IMR-90 (cell line): ENCODE measurements at places on chromosomes 1 and 21. TPM values are rescaled to one million over a fixed set of nuclear protein-coding genes. Genes with fewer than 3 reads are reported as not detected.

The PCAT6 gene
- 0.56 TPM in 1 of 2 replicates, not detected in the other for total RNA-seq

DNA sequence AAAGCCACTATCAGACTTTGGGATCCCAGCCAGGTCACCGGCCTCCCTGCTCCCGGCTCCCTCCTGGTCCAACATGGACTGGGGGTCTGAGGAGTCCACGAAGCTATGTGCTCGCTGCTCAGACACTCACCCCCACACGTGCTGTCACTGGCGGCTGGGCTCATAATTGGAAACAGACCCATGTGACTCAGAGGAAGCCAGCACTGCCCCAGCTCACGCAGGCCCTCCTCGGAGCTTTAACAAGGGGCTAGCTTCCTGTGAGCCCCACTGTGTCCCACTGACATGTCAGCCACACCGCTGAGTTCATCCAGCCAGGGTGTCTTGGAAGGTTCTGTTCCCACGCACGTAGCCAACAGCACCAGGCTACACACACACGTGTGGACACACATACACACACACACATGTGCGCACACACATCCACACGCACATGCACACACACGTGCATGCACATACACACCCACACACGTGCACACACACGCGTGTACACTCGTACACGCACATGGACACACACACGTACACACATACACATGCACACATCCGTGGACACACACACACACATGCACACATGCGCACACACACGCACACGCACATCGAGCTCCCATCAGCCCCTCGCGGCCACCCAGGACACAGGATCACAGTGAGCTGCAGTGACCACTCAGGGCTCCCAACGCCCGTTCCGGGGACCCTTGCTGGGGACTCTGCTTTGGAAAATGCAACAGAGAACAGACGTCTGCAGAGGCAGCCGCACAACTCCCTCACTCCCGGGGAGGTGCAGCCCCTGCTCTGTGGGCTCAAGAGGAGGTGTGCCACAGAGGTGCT lies 18.4 kb upstream of the COL6A2 start:
- peak; percentile 96 for DNase-seq

The WDR77 gene
- 73.6 and 80.8 TPM in 2 replicates for total RNA-seq

DNA sequence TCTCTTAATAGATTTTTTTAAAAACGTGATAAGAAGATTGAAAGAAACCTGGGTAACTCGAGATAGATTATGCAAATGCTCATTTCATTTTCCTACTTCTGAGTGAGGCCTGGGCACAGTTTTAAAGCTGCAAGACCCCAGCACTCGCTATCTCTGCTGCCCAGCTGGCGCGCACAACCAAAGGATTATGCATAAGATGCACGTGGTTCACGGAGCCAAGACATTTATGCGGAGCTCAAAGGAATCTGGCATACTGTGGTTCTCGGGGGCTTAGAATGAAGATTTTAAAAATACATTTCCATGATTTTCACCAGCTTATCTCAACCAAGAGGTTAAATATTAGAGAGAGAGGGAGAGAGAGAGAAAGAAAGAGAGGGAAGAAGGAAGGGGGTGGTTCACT lies 210.9 kb downstream of the DSCAM start:
- no peak for DNase-seq

The F13B gene
- total RNA-seq: not detected in 2 replicates

- no peak for DNase-seq
These were observed 51.2 kb upstream of the TNR start for GRCh38 chr1:175794586-175794985.

The EGLN1 gene
- 26.9 and 66.4 TPM in 2 replicates for total RNA-seq

DNA sequence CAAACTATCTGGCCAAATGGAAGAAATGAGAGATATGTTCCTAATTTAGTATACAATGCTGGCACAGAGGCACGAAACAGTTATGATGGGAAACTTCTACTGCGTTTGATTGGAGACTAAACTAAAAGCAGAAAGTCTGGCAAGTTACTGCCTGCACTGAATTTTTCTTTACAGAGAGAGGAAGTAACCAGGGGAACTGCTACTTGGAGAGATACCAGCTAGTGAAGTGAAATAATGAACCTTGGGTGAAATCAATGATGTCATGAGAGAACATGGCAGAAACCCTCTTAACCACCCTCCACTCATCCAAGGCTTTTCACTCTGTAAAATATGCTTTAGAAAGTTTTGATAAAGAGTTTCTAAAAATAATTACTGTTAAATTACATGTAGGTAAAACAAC lies 29.3 kb downstream of the NIBAN1 start:
- no peak for DNase-seq

- DNase-seq: no peak
These were observed 34.4 kb upstream of the C1orf105 start for GRCh38 chr1:172386046-172386445.

The CCDC27 gene
- not detected in 2 replicates for total RNA-seq

- DNase-seq: peak; percentile 31
These were observed 58.0 kb downstream of the MEGF6 start for GRCh38 chr1:3553166-3553939.

The SLC30A1 gene
- 8.4 and 17.8 TPM in 2 replicates for total RNA-seq

DNA sequence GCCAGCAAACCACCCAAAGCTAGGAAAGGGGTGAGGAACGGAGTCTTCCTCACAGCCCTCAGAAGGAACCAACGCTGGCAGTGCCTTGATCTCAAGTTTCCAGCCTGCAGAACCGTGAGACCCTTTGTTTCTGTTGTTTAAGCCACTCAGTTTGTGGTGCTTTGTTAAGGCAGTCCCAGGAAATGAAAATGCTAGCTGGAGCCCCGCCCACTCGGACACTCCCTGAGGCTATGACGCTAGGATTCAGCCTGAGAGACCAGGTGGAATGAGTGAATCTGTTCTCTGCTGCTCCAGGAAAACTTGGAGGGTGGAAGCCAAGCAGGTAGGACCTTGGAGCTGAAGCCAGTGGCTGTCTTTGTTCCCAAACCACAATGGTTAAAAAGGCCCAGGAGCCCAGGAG lies 196.5 kb upstream of the POU3F1 start:
- DNase-seq: no peak

DNA sequence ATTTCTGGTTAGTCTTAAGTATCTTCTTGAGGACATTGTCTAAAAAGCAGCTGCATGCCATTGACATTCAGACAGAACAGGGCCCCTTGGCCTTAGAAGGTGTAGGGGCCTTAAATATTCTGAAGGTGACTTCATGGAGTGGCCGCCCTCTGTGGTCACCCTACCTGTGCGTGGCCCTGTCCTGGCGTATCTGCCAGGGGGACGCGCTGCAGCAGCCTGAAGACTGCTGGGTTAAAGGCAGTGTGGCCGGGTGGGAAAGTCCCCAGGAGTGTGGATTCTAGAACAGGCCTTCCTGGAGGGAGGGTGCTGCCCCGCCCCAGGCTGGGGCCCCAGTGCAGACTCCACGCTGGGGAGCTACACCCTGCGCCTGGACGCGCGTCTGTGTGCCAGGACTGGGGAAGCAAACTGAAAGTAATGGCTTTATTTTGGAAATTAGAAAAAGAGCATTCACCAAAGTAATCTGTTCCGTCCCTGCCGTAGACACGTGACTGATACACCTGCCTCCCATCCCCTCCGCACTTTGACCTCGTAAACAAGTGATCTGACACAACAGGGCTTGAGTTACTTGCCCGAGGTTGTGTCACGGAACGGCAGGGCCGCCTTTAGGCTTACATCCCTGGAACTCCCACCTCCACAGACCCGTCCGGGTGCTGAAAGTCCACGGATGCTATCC lies 1.8 kb downstream of the AGPAT3 start:
- no peak for DNase-seq

The DNAJC28 gene
- total RNA-seq: 0.54 and 1.4 TPM in 2 replicates

GRCh38 chr1:2544875-2545640 lies 11.1 kb upstream of the TNFRSF14 start:
- no peak for DNase-seq

The CACHD1 gene
- total RNA-seq: 5.6 and 5.9 TPM in 2 replicates

DNA sequence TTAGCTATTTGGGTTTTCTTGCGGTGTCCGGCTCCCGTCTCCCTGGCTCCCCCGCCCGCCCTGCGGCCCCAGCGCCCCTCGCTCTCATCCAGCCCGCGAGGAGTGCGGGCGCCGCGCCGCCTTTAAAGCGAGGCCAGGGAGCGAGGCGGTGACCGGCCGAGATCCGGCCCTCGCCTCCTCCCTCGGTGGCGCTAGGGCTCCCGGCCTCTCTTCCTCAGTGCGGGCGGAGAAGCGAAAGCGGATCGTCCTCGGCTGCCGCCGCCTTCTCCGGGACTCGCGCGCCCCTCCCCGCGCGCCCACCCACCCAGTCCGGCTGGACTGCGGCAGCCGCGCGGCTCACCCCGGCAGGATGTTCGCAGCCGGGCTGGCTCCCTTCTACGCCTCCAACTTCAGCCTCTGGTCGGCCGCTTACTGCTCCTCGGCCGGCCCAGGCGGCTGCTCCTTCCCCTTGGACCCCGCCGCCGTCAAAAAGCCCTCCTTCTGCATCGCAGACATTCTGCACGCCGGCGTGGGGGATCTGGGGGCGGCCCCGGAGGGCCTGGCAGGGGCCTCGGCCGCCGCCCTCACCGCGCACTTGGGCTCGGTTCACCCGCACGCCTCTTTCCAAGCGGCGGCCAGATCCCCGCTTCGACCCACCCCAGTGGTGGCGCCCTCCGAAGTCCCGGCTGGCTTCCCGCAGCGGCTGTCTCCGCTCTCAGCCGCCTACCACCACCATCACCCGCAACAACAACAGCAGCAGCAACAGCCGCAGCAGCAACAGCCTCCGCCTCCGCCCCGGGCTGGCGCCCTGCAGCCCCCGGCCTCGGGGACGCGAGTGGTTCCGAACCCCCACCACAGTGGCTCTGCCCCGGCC lies 492 bp downstream of the HLX start:
- DNase-seq: peak; percentile 51
